ENCODE measurements at places on chromosomes 16 and 17.

DNA sequence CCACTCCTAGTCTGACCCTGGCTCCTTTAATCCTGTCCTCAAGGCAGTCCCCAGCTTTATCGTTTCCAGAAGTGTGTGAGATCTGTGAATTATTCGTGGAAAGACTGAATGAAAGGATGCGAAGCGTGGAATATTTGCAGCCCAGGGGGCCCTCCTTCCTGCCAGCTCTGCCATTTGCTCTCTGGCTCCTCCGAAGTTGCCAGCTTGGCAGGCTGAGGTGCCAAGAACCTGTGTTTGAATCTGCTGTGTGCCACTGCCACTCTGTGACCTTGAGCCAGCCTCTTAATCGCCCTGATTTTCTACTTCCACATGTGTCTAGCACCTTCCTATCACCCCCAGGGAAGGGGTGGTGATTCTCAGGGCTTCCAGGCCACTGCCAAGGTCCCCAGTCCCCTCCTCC is 10.8 kb downstream of the TBKBP1 start:
- DNase-seq: no peak

DNA sequence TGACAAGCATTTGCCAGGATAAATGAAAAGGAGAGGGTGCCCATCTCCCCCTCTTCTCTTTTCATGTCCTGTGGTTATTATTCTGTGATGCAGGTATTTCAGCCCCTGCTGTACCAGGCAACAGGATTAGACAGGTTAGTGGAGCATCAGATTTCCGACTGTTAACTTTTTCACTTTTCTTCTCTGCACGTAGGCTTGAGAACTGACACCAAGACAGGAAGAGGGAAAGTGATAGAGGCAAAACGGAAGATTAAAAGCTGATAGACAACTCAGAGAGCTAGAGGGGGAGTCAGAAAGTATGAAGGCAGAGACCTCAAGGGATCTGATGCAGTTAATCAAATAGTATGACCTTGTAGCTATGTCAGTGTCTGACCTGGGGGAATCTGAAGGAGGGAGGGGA is 132.8 kb downstream of the SOX9 start:
- DNase-seq: no peak

- no peak for DNase-seq
Measured at GRCh38 chr16:85480727-85481101, 132.4 kb upstream of the GSE1 start.

DNA sequence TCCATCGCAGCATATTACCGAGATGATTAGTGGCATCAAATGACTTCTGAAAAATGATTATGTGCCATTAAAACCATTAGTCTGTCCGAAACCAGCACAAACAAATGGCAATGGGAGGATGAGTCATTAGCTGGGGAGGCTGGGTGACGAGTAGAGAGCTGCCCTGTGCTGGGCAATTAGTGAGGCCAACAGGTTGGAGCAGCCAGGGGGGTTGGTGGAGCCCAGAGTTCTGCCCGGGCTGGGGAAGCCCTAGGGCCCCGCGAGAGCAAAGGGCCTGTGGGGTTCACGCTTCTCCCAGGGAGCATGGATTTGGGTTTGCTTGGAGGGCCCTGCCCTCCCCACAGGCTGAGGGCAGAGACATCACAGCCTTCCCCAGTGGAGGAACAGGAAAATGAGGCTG is 152.1 kb upstream of the RPL38 start:
- DNase-seq: no peak

DNA sequence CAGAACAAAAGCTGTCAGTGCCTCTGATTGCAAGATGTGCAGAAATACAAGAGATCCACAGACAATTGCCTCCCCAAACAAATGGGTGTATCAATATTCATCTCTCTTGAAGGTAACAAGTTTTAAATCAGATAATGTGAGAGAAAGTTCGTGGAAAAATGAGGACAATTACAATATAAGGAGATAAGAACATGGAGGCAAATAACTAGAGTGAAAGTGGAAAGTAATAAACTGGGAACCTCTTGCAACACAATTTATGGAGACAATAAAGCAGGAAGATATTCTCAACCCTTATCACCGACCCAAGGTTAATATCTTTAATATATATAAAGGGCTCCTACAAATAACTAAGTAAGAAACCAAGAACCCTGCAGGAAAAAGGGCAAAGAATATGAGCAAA is 14.2 kb upstream of the KRT19 start:
- DNase-seq: no peak

DNA sequence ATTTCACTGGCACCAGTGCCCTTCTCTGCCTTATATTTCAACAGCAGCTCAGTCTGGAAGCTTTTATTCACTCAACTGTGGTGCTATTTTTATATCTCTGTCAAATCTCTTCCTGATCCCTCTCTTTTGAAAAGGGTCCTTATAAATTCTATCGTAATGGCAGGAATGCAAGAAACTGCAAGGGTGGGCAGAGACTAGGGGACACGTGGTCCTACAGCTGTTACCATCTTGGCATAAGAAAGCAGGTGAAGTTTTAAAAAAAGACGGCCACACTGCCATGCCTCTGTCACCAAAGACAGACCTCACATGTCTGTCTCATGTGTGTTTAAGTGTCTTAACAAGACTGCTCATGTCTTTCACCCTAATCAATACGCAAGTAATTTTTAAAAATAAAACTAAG is 368.4 kb upstream of the CDH11 start:
- no peak for DNase-seq

DNA sequence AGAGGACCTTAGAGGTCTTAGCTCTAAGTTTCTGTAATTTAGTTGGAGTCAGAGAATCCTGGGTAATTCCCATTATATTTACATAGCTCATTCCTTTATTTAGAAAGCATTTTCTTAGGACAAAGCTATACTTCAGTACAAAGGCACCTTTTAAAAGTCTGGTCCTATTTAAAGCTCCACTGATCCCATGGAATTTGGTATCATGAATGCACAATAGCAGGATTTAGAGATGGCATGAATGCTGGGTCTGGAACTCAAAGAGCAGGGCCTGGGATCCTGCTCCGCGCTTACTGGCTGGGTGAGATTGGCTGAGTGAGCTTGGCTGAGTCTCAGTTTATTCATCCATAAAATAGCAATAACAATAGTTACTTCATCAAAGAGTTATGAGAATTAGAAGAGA is 4.8 kb downstream of the KRT23 start:
- DNase-seq: no peak

- DNase-seq: no peak
Measured at GRCh38 chr16:24950275-24950674, 64.9 kb downstream of the ARHGAP17 start.

- no peak for DNase-seq
Measured at GRCh38 chr16:72001180-72001874, 1.1 kb upstream of the PKD1L3 start.

GRCh38 chr16:68289621-68290329 is 21.0 kb downstream of the SLC7A6OS start:
- DNase-seq: no peak

DNA sequence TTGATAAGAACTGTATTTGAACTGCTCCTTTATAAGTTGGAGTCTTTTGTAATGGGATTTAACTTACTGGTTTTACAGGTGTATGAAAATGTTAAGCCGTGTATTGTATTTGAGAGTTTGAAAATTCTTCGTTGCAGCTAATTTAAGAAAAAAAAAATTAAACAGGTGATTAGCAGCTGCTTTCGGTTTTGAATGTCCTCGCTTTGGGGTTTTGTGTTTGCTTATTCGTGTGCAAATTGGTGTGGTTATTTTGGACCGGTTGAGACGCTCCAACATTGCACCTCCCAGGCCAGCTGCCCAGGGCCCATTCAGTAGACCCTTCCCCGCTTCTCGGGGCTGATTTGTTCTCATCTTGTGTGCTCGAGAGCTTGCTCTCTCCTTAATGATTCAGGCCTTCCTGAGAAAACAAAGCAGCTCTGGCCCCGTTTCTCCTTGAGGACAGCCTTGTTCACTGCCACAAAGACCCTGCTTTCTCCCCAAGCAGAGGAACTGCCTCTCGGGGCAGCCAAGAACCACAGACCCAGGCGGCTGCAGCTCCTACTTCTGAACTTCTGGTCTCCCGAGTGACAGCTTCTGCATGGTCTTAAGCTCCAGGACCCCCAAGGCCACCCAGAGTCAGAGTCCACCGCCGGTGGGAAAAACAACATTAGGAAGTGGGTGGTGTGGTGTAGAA is 100.5 kb downstream of the MSI2 start:
- no peak for DNase-seq

GRCh38 chr16:56413381-56413780 is 12.0 kb downstream of the AMFR start:
- DNase-seq: no peak

- DNase-seq: no peak
Measured at GRCh38 chr16:57741660-57742191, 6.2 kb downstream of the KATNB1 start.

Data from glutamatergic neuron (in vitro differentiated cells).